ENCODE measurements at places on chromosomes 1 and 21.

DNA sequence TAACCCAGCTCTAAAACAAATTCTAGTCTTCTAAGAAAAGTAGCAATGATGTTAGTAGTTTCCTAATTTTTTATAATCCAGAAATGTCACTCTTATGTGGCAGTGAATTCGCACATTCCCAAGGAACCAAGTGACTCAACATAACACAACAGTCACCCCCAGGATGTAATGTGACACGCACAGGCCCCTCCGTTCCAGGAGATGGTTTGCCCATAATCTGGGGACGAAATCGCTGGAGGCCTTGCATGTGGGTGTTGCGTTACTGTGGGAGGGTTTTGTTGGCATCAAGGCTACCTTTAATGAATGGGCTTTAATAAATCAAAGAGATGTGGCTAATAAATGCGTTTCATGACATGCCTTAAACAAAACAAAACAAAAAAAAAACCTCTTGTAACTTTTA is 50.9 kb downstream of the EVA1C start:
- peak; percentile 73 for DNase-seq

- no peak for DNase-seq
Observed at GRCh38 chr21:32137266-32137665, 141.6 kb downstream of the MIS18A start.

GRCh38 chr1:61746813-61747212 is 4.5 kb downstream of the PATJ start:
- DNase-seq, result peak; percentile 37

DNA sequence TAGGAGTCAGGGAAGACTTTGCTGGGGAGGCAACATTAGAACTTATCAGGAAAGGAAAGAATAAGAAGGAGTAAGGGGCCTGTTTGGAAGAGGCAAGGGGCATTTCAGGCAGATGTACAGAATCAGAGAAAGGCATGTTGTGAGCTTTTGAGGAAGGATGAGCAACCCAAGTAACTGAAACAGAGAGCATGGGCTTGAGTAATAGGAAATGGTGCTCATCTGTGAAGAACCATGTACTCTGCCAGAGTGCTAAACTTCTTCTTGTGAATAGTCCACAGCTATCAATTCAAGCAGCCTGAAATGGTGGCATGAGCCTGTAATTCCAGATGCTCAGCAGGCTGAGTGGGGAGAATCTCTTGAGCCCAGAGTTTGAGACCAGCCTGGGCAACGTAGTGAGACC is 19.2 kb upstream of the PIGK start:
- peak; percentile 4 for DNase-seq

DNA sequence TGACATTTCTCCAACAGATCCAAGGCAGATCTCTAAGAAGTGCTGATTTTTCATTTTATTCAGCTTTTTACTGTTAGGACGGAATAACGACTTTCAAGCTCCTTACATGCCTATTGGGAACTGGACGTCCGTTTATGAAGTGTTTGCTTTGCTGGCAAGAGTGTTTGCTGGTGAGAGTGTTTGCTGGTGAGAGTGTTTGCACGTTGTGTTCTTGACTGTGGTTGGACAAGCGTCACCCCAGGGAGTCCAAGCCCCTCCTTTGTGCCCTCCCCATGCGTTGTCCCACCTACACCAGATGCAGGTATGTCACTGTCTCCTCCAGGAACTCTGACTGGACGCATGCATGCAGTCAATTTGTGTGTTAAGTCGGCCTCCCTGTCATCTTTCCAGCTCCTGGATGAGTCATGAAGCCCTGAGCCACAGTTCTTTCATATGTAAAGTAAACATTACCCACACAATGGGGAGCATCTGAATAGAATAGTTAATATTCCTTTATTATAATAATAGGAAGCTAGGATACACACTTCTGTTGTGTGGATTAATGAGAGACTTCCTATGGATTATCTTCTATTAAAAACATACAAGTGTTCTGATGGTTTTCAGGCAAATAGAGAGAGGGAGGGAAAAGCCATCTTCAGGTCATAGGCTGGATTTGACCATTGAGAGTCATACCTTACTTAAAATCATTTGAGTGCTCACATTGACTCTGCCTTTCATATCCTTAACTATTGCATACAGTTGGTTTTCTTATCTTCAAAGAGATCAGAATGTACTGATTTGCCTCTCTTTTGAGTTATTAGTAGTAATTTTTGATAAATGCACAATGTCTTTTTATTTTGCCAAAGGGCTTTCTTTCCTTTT is 119.2 kb downstream of the GALNT2 start:
- peak; percentile 92 for DNase-seq

- no peak for DNase-seq
Observed at GRCh38 chr1:152942161-152942560, 4.8 kb upstream of the SPRR5 start.

- DNase-seq, result no peak
Observed at GRCh38 chr1:68383092-68383491, 66.7 kb downstream of the RPE65 start.

- no peak for DNase-seq
Observed at GRCh38 chr1:156717351-156717750, 10.9 kb upstream of the METTL25B start.

GRCh38 chr1:231407547-231408396 is 14.3 kb downstream of the EGLN1 start:
- peak; percentile 63 for DNase-seq

GRCh38 chr1:55064071-55064581 is 24.8 kb downstream of the PCSK9 start:
- no peak for DNase-seq

- no peak for DNase-seq
Observed at GRCh38 chr1:181711820-181712219, 228.5 kb downstream of the CACNA1E start.

DNA sequence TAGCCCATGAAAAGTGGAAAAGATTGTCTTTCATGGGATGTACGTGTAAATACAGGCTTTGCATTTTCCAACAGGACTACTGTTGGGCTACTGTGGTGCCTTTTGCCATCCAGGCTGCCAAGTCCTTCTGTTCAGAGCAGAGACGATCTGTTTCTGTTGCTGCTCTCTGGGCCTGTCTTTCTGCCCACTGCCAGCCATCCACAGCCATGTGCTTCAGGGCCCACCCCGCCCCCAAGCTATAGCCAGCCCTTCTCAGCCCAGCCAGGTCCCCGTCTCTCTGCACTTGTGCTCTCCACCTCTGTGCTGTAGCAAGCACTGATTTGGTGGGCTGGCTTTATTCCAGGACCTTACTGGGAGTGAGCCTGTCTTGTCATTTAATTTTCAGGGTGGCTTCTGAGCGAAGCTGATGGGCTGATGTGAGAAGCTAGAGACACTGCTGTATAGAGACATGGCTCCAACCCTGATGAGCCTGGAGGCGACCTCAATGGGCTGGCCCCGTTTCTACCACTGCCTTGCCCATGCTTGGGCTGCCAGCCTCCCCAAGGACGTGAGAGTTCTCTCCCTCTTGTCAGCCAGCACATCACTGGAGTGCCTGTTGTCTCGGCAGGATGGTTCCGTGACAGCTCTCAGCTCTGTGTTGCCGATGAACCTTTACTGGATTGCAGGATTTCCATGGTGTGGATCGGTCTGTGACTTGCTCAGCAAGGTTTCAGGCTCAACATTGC is 137.8 kb downstream of the PEX14 start:
- no peak for DNase-seq

- DNase-seq, result no peak
Observed at GRCh38 chr1:53319296-53320101, 8.4 kb downstream of the LRP8 start.

- DNase-seq, result peak; percentile 70
Observed at GRCh38 chr1:61043010-61043820, 39.1 kb upstream of the NFIA start.

DNA sequence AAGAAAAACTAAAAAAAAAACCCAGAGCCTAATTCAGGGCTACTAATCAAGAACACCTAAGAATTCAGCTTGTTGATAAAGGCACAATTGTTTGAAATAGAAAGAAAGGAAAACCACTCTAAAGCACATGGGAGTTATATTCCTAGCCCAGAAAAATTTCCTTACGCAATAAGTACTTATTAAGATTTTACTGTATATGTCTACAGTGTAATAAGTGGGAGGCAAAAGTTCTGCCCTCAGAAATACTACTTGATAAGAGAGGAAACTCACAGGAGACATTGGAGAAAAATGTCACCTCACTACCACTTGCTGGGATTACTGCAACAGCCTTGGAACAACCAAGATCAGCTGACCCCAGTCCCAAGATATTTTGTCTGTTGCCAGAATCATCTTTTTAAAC is 66.1 kb downstream of the IARS2 start:
- DNase-seq, result no peak

- DNase-seq, result no peak
Observed at GRCh38 chr1:208756339-208756981, 512.3 kb upstream of the PLXNA2 start.

DNA sequence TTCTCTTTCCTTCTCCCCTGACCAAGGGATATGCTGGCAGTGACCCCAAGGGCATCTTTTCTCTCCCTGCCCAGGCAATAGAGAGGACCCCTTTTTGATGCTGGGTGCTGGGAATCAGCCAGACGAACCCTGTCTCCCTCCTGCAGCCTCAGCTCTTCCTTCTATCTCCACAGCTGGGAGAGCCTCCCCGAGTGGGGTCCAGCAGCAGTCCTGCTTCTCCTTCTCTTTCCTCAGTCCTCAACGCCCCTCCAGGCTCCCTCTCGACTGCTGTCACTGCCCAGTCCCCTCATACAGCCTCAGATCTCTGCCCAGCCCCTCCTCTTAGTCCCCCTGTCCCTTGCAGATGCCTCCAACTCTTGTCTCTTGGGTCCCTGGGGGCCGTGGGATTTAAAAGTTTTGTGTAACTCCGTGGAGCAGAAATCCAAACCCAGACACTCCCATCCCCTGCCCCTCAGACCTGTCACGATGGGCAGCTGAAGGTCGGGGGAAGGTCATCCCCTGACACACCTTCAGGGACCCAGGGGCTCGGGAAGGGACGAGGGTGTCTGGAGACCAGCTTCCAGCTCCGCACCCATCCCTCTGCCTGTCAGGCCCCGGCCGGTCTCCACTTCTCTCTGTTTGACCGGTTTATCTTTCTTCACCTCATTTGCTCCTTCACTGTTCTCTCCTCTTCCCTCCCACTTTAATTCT is 5.8 kb upstream of the ETV3L start:
- no peak for DNase-seq

DNA sequence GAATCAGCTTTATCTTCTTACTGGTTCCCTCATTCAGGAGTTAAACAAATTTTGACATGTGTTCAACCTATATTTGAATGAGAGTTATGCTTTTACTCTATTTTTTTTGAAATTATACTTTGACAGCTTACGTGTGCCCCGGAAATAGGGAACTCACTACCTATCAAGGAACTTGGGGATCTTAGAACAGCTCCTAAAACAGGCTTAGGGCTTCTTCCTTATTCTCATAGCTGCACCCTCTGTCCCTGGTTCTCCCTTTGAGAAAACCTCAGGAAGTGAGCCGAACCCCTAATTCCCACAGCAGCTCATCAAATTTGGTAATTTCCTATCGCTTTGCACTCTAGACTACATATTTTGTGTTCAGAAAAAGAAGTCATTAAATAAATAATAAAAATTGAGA is 81.2 kb upstream of the RUNX3 start:
- no peak for DNase-seq

DNA sequence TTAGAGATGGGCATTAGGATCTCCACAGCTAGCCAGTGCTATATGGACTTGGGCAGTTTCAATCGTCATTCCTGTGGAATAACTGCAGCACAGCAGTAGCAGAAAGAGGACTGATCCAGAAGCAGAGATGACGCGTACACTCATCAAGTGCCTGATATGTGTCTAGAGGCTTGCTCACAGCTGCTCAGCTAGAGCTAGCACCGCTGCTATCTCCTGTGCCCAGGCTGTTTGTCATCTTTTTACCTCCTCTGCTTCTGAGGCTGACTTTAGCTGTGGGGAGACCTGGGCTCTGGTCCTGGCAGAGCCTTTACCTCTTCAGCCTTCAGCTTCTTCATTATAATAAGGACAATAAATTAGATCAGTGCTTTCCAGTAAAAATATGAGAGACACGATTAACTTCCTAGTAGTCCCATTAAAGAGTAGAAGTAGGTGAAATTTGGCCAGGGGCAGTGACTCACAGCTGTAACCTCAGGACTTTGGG is 5.3 kb downstream of the TENT5C start:
- no peak for DNase-seq

DNA sequence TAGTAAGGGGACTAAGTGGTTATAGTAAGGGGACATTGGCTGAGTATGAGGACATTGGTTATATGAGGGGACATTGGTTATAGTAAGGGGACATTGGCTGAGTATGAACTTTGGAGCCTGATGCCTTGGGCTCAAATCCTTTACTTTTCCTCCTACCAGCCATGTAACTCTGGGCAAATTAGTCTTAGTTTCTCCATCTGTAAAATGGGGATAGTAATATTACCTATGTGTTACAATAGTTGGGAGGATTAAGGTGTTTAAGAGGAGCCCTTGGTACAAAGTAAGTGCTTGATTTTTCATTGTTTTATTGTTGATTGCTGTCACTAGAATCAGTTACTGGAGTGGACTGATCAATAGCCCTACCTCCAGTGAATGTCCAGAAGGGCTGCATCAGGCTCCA is 2.8 kb downstream of the OSCP1 start:
- no peak for DNase-seq

- DNase-seq, result no peak
Observed at GRCh38 chr1:81493102-81493869, 307.4 kb upstream of the ADGRL2 start.

GRCh38 chr21:35643176-35643575 is 417.1 kb downstream of the SETD4 start:
- peak; percentile 70 for DNase-seq

GRCh38 chr1:118862755-118863154 is 125.4 kb downstream of the TBX15 start:
- DNase-seq, result no peak

GRCh38 chr21:46095814-46096595 is 1.9 kb upstream of the COL6A2 start:
- DNase-seq, result no peak

- peak; percentile 65 for DNase-seq
Observed at GRCh38 chr1:40612345-40612831, 53.1 kb downstream of the RIMS3 start.

GRCh38 chr1:200845360-200845759 is 27.4 kb upstream of the GPR25 start:
- DNase-seq, result no peak

GRCh38 chr1:59070610-59071009 is 226.3 kb upstream of the FGGY start:
- no peak for DNase-seq

- DNase-seq, result no peak
Observed at GRCh38 chr1:169570172-169570574, 16.1 kb downstream of the F5 start.

DNA sequence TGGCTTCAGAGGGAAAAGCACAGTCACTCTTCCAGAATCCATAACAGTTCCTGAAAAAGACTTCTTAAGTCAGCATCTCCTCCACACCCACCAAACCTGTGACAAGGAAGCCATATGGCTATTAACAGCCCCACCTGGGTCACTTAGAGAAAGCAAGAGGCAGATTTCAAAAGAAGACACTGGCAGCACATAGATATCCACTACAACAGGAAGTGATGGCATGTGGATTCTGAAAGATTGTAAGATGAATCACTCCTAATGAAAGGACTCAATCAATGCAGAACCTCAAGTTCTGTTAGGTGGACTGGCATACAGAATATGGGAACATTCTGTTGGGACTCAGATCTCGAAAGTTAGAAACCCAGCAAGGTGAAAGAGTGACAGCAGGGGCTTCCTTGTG is 365.9 kb downstream of the TGFB2 start:
- DNase-seq, result no peak

- no peak for DNase-seq
Observed at GRCh38 chr1:230220478-230220877, 153.4 kb downstream of the GALNT2 start.

- no peak for DNase-seq
Observed at GRCh38 chr1:185166106-185166505, 9.1 kb downstream of the SWT1 start.
